Ureter (tissue), 1 donor: ENCODE measurements at places on chromosomes 6 and 20.

- no peak for DNase-seq
Observed at GRCh38 chr6:135983093-135983492, 131.6 kb downstream of the PDE7B start.

DNA sequence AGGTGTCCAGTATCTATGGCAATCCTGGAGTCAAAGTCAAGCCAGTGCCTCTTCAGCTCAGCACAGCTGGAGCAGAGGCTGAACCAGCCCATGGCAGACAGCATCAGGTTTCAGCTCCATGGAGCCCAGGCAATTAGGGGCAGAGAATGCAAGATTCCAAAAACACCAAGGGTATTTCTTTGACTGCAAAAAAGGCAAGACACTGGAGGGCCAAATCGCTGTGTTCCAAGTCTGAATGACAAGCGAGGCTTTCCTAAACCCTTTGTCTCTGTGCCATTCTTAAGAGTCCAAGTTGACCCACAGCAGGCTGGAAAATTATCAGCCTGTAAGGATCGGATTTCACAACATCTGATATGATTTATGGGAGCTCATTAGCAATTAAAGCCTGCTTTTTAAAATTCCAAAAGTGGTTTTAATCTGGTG, 49.7 kb upstream of the TGM3 start:
- DNase-seq = no peak

GRCh38 chr6:144768551-144769075, 483.5 kb downstream of the UTRN start:
- no peak for DNase-seq

GRCh38 chr20:35467339-35468224, 12.2 kb downstream of the CEP250 start:
- DNase-seq = no peak

GRCh38 chr20:13169086-13169485, 52.0 kb upstream of the ISM1 start:
- DNase-seq = no peak

- DNase-seq = no peak
Observed at GRCh38 chr6:149248693-149249369, 68.7 kb upstream of the TAB2 start.

GRCh38 chr6:219641-220198, 72.6 kb upstream of the DUSP22 start:
- DNase-seq = no peak

DNA sequence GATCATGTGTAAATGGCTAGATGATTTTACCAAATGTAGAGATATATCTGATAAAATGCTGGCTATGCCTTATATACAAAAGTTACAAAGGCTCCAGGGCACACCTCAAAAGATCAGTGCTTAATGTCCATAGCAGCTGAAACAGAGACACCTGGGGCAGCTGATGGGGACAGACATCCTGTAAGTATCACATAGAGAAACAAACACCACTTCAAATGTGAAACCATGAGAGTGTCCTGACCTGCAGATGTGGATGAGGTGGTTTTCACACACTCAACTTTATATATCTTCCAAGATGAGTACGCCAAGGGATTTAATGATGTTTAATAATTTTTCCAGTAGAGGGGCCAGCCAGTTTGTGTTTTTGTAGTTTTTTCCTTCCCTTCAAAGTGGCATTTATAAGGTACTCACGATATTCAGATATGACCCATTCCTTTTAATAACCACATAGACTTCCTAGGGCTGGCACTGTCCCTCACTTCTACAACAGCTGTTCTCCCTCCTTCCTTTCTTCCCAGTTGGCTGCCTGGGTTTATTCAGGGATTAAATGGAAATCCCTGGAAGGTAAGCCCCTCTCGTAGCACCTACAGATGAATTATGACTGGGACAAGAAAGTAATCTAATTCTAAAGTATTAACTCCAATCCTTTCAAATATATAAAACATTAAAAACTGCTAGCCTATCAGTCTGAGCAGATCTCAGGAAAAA, 50.3 kb upstream of the MCM9 start:
- DNase-seq = no peak

GRCh38 chr6:106724848-106725247, 95.5 kb downstream of the QRSL1 start:
- no peak for DNase-seq

GRCh38 chr6:33693186-33694105, 18.1 kb downstream of the UQCC2 start:
- no peak for DNase-seq

GRCh38 chr6:41900861-41901260, 5.7 kb upstream of the USP49 start:
- DNase-seq = no peak

- DNase-seq = no peak
Observed at GRCh38 chr6:30782425-30783014, 38.2 kb upstream of the IER3 start.

DNA sequence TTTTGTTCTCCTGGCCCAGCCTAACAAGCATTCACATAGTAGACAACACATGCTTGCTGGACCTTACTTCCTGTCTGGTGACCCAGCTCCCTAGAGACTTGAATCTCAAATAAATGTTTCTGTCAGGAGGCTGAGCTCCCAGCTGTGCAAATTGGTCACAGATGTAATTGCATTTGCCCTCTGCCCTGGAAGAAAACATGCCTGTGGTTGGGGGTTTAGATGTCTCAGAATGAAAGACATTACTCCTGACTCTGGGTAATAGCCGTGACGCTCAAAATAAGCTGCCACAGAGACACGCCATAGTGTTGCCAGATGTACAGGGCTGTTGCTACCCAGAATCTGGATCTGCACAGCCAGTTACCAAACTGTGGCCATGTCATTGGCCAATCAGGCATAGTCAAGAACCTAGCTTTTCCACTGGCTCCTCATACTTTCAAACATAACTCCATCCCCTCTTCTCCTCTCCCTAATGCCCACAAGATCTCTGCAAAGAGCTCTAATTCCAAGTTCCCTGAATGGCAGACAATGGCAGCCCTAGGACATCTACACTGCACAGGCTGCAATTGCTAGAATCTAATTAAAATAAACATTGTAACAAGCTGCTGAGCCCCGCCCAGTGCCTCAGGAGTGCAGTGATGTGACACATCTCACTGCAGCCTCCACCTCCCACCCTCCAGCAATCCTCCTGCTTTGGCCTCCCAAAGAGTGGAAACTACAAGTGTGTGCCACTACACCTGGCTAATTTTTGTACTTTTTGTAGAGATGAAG, 32.8 kb upstream of the GMPR start:
- DNase-seq = no peak

- DNase-seq = no peak
Observed at GRCh38 chr6:16681260-16681873, 79.9 kb downstream of the ATXN1 start.

GRCh38 chr6:136086686-136087085, 163.4 kb downstream of the MTFR2 start:
- DNase-seq = no peak

DNA sequence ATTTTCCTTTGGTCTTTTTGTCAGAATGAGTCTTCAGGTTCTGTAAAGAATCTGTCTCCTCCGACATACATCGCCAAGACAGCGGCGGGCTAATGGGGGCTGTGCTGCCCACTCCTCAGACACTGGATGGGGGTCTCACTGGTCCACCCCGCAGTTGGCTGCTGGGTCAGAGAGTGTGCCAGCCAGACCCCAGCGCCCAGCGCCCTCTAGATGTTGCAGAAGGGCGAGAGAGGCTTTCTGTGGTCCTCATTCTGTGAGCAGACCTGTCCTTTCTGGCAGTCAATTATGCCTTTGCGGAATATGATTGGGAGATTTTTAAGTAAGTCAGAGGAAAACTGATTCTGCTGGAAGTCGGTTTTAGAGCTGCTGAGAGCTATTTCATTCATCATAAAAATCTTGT, 7.8 kb upstream of the CCR6 start:
- no peak for DNase-seq

GRCh38 chr6:31870385-31870921, 7.8 kb upstream of the NEU1 start:
- DNase-seq = no peak

- DNase-seq = no peak
Observed at GRCh38 chr20:38219006-38219950, 41.3 kb downstream of the KIAA1755 start.

- DNase-seq = no peak
Observed at GRCh38 chr6:40125680-40126394, 191.6 kb upstream of the MOCS1 start.

DNA sequence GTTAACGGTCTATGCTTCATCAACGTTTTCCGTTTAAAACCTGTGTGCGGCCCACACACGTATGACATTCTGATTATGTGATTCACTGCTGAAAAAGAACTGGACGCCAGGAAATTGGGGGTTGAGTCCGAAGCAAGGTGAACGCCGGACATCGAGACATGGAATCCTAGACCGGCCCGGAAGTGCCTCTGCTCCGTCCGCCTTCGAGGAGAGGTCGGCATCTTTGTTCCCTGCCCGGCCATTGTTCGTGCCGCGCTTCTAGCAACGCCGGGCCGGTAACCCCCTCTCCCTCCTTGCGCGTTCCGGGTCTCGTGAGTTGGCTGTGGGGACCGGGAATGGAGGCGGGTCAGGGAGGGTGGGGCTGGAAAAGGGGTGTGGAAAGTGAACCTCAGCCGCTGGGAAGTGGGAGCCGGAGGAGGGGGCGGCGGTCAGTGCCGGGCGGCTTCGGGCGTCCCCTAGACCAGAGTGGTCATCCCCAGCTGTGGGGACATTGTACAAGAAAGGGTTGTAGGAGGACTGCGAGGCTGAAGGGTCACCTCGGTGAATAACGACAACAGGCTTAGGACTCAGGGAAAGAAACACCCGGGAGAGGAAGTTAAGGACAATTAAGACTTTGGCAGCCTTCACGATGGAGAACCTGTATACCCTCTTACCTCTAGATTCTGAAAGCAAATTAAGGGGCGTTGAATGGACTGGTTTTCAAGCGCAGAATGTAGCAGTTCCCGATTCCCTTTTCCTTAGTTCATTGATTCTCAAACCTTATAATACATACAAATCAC, at the start of gene ZSCAN9:
ZSCAN9 (plus strand) TSS at position 220 of the 779 bp plus-strand sequence. CDS start 1,810 bp downstream, outside the sequence.
- DNase-seq = peak; percentile 85

GRCh38 chr20:63576311-63576710, 2.3 kb upstream of the HELZ2 start:
- DNase-seq = no peak

GRCh38 chr6:163716690-163717089, 302.2 kb downstream of the QKI start:
- DNase-seq = no peak

DNA sequence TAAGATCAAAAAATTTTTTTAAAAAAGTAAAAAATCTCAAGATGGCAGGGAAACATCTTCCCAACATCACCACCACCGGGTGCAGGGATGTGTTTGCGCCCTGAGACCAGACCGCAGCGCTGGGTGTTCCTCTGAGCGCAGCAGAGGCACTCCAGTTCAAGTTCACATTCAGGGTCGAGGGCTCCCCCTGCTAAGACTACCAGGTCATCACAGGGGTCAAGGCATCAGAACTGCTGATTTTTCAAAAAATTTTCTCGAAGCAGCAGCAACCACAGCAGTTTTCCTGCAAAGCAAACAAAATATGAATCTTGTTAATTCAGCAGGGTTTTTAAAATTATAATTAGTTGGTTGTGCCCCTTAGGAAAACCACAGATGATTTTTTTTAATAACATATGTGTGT, 83.1 kb downstream of the MYLK4 start:
- DNase-seq = no peak

GRCh38 chr6:73121421-73121993, 103.8 kb downstream of the KHDC1L start:
- no peak for DNase-seq

GRCh38 chr20:35934050-35934449, 20.3 kb downstream of the SCAND1 start:
- DNase-seq = no peak

DNA sequence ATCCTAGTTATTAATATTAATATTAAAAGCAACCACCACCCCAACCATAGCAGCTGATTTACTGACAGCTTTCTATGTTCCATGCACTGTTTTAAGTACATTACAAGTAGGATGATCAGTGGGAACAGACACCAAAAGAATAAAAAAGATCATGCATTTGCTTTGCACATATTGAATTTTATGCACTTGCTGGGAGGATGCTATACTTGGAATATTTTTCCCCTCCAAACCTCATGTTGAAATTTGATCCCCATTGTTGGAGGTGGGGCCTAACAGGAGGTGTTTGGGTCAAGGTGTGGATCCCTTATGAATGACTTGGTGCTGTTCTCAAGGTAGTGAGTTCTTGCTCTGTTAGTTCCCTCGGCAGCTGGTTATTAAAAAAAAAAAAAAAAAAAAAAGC, 178.9 kb upstream of the MYLIP start:
- DNase-seq = no peak

- no peak for DNase-seq
Observed at GRCh38 chr6:90413867-90414266, 117.2 kb upstream of the BACH2 start.

- DNase-seq = no peak
Observed at GRCh38 chr6:14083751-14084150, 33.8 kb upstream of the CD83 start.

DNA sequence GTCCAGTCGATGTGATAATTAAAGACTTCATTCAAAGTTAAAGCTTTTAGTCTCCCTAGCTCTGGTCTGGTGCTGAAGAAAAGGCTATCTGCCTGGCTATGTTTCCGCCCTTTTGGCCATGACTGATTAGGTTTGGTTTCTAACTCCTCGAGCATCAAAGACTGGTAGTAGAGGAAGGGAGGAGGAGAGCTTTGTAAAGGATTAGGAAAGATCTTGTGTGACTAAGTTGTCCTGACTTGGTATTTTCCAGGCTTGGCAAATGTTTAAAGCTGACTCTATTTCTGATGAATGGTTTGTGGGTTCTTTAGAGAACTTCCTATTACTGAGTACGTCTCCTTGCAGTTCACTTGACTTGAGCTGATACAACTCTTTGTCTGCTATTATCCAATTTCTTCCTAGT, 312.9 kb downstream of the GJA1 start:
- no peak for DNase-seq

DNA sequence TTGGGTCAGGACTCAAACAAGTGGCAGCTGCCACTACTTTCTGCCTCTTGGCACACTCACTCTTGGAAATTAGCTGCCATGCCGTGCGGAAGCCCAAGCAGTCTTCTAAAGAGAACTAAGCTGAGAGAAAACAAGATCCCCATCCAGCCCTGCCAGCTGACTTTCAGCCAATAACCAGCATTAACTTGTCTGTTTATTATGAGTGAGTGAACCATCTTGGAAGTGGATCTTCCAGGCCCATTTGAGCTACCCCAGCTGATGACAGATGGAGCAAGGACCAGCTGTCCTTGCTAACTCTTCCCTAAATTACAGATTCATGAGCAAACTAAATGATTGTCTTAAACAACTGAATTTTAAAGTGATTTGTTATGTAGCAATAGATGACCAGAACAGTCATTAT, 73.9 kb upstream of the RBM24 start:
- no peak for DNase-seq

DNA sequence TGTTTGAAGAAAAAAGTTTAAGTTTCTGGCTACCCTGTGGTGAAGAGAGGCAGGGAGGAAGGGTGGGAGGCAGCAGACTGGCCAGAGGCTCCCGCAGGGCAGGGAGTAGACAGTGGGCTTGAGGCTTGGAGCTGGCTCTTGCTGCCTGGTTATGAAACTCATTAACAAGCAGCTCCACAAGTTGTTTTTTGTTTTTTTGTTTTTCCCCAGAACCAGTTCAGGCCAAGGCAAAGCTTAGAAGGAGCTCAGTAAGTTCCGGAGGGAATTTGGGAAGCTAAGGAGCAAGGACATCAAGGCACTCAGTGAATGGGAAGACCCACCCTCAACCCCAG, 4.0 kb downstream of the DLL1 start:
- DNase-seq = no peak

GRCh38 chr6:27809939-27810767, 102.0 kb downstream of the OR2B2 start:
- peak; percentile 76 for DNase-seq
